Renal cortex interstitium (tissue), 15 donors: ENCODE measurements at places on chromosomes 3 and 15. TPM values are rescaled to one million over a fixed set of nuclear protein-coding genes. Genes with fewer than 3 reads are reported as not detected.

MST1 gene
- polyA plus RNA-seq: 99.1 TPM

COL8A1 gene
- polyA plus RNA-seq: 6.8 TPM

TMEM207 gene
- polyA plus RNA-seq: 17.7 TPM

- DNase-seq: no peak
Observed at GRCh38 chr3:43291546-43291945, 5.2 kb downstream of the SNRK start.

DNA sequence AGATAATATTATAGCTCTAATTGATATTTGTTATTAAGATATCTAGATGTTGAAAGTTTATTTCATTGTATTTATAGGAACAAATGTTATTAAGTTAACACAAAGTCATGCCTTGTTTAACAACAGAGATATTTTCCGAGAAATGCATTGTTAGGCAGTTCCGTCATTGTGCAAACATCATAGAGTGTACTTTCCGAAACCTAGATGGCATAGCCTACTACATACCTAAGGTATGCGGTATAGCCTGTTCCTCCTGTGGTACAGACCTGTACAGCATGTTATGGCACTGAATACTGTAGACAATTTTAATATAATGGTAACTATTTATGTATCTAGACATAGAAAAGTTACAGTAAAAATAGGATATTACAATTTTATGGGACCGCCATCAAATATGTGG is 114.3 kb downstream of the NAALADL2 start:
- no peak for DNase-seq
